ENCODE measurements at places on chromosomes 7 and 10.

DNA sequence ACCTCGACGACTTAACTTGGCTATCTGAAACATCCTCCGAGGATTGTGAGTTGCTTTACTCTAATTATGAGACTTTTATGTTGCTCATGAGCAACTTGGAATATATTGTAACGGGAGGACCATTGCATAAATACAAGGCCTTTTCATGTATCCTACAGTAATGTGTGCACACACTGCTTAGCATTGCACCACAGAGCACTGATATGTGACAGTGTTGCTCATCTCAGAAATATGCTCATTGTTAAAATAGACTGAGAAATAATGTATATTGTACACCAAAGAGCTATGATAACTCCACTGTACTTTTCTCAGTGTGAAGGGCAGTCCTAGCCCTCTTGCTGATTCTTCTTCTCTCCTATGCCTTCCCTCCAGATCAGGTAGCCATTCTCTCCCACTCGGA, 102.8 kb upstream of the CDK13 start:
- DNase-seq: no peak

DNA sequence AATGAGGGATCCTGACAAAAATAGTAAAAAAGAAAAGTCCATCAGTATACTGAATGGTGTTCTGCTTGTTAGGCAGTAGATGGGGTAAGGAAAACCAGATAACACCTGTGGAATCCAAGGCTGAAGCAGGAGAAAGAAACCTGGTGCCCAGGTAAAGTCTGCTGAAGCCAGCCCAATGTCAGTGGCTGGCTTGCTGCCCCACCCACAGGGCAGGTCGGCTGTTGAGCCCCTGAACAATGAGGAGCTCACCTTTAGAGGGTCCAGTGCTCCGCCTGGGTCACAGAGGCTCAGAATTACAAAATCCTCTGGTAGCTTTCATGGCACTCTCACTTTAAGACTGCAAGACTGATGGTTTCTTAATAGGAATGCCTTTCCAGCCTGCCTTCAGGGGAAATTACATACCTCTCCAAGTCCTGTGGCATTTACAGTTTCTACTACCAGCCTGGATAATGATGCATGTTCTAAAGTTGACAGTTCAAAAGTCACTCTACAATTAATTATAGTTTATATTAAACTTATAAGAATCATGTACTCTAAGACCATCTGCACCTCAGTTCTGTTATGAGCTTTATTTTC, 23.8 kb downstream of the DHX32 start:
- no peak for DNase-seq

GRCh38 chr10:60009710-60010383, 103.5 kb upstream of the CCDC6 start:
- no peak for DNase-seq

- DNase-seq: no peak
These were observed 117.3 kb downstream of the SVIL start for GRCh38 chr10:29517352-29517923.

DNA sequence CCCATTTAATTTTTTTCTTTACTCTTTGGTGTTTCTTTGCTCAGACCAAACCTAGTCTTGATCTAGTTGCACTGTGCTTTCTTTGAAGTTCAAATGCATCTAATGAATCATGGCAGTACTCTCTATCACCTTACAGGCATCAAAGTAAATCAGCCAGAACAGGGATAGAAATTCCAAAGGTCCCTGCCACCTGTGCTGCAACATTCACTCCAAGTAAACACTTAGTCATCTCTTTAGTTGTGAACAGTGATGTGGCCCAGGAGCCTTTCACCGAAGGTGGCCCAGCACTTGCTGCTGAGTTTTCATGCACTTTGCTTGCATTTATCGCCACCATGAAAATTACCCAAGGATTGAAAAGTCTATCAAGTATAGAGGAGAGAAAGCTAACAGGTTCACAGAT, 314.1 kb upstream of the ETV1 start:
- no peak for DNase-seq

- DNase-seq: no peak
These were observed 21.3 kb downstream of the CYP2W1 start for GRCh38 chr7:1004018-1004852.

DNA sequence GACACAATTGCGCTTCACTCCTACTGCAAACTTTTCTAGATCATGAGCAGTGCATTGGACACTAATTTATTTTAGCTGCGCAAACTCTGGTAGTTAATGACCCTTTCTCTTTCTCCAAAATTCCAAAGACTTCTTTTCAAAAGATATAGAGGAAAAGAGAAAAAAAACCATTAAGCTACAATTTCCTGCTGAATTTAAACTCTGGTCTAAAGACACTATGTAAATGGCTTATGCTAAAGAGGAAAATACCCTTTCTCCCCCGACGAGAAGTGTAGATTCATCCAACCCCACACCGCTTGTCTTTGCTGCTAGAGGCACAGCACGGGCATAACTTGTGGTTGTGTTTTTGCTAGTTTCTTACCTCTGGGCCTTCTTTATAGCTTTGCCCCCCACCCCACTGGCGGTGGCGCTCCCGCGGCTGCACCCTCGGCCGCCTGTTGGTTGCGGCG, 84.1 kb downstream of the SNX10 start:
- no peak for DNase-seq

DNA sequence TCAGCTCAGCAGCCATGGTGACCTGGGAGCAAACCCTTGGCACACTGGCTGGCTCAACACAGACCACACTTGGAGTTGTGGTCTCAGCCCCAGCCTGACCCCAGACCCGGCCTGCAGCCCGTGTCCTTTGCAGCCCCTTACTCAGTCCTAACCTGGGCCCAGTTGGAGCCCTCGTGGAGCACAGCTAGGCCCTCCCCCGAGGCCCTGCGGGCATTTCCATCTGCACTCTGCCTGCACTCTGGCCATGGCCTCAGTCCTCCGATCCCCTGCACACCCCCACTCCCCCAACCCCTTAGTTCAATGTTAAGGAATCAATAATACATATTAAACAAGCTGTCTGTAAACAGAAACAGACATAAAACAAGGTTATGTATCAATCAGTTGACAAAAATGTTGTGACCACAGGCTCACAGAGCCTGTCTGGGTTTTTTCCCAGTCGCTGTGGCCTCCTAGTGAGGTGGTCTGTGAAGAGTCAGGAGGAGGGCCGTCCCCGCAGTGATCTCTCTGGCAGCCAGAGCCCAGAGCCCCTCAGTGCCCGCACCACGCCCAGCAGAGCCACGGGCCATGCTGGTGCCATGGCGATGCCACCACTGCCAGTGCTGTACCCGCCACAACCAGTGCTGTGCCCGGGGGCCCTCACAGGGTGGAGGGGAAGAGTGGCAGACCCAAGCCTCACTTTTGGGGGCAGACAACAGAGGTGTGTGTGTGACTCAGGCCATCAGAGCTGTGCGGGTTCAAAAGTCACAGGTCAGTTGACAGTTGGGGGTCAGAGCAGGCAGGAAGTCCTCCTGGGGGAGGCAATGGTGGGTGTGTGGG, 25.5 kb downstream of the GHRHR start:
- no peak for DNase-seq

GRCh38 chr7:48337012-48337621, 165.9 kb downstream of the ABCA13 start:
- no peak for DNase-seq

GRCh38 chr7:148480479-148481146, 110.0 kb upstream of the C7orf33 start:
- no peak for DNase-seq

DNA sequence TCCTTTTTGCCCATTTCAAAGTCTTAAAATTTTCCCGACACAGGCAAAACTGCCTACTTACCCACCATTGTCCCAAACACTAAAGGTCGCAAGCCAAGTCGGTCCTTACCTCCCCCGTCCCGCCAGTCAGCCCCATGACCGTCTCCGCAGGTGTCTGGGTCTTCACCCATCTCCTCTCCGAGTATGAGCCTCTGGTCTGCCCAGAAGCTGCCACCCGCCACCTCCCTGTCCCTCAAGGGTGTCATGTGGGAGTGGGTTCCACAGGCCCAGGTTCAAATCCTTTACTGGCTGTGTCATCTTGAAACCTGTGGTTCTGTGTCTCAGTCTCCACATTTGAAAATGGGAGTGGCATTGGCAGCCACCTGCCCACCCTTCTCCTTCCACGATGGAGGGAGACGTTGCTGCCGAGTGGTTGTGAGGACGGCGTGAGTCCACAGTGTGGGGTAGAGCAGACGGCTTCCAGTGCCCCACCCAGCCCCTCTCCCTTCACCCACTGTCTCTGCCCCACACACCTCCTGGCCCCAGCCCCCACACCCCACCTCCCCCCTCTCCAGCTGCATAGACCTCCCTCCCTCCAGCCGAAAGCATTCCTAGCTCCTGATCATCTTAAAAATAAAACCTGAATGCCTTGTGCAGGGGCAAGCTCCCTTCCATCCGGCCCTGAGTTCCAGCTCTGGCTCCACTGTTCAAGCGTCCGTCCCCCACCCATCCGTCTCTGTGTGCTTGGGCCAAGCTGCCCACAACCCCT, 35.3 kb downstream of the FOXL3 start:
- DNase-seq: no peak

GRCh38 chr7:107680478-107680877, 19.9 kb downstream of the SLC26A4 start:
- DNase-seq: no peak

GRCh38 chr7:48255046-48255445, 83.8 kb downstream of the ABCA13 start:
- DNase-seq: no peak

GRCh38 chr10:24331457-24331856, 122.5 kb downstream of the KIAA1217 start:
- no peak for DNase-seq

GRCh38 chr10:99808270-99808669, 25.8 kb downstream of the ABCC2 start:
- DNase-seq: no peak

- DNase-seq: no peak
These were observed 145.9 kb downstream of the C7orf25 start for GRCh38 chr7:42765931-42766330.

- no peak for DNase-seq
These were observed 101.9 kb upstream of the HABP2 start for GRCh38 chr10:113450906-113451305.

GRCh38 chr10:91756286-91756685, 41.9 kb upstream of the TNKS2 start:
- DNase-seq: no peak

DNA sequence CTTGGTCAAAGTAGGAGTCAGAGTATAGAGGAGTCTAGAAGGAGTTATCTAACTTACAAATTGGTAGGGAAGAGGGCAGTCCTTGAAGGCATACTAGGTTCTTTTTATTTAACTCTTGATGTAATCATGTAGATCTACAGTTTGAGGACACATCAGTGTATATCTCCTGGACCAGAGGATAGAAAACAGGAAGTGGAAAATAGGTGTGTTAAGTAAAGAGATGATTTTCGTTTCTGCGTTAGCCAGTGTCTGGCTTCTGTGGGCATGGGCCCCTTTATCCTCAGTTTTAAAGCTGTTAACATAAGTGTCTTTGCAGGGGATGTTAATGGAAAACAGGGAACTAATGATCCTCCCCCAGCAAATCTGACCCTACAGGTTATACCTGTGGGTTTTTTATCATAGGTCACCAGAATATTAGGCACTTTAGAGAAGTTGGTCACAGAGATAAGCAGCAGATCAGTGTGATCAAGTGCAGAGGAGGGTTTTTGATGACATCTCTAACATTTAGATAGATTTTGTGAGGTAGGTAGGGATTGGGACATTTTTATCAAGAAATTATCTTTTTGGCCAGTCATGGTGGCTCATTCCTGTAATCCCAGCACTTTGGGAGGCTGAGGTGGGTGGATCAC, 58.6 kb upstream of the PRSS1 start:
- DNase-seq: no peak

DNA sequence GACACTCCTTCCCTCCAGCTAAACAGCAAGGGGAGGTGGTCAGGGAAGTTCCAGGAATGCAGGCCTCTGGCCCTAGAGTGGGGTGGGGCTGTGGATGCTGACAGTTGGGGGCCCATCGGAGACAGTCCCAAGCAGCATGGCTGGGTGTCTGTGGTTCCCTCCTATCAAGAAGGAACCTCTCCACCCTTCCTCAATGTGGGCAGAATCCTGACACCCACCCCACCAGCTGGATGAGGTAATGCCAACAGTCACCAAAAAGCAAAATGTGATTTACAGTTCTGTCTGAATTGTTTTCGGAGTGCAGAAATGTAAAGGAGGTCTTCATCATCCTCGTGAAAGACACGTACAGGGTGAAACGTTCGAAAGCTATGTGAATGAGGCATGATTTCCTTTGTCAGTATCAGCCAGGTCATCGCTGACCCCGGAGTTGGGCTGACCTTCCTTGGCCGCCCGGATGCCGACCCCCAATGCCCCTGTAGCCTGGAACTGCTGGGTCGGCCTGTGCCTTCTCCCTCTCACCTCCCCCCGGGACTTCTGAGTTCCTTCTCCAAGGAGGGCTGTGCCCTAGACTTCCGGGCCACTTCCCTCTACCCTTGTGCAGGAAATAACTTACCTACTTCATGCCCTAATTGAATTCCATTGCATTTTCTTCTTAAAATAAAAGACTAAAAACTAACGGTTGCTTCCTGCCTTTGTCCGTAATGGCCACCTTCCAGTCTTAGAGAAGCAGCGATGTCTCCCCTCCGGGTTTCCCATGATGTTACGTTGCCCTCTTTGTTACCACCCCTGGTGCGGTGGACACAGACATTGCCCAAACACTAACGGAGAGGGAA, 24.5 kb downstream of the FOXK1 start:
- no peak for DNase-seq

GRCh38 chr7:16712916-16713315, 40.6 kb upstream of the TSPAN13 start:
- no peak for DNase-seq

- no peak for DNase-seq
These were observed 66.7 kb downstream of the ST7 start for GRCh38 chr7:117019786-117020590.

DNA sequence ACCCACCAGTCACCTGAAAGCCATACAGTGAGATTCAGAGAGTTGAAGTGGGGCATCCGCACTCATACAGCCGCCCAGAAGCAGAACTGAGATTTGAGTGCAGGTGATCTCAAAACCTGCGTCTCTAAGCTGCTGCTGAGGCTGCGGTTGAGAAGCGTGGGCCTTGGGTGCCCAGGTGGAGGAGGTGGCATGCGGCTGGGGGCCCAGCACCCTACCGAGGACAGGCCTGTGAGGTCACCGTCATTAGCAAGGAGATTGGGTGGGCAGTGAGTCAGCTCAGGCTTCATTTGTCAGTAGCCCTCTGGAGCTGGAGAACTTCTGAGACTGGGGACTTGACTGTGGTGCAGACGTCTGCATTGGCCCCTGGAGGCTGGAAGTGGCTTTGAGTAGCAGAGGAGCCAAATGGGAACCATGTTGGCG, 29.8 kb downstream of the ZMIZ1 start:
- no peak for DNase-seq

GRCh38 chr7:36315309-36315944, 74.2 kb upstream of the ANLN start:
- no peak for DNase-seq

GRCh38 chr10:77234599-77234998, 403.0 kb downstream of the KCNMA1 start:
- DNase-seq: no peak

- DNase-seq: no peak
These were observed 29.0 kb downstream of the ATOH7 start for GRCh38 chr10:68202960-68203353.

DNA sequence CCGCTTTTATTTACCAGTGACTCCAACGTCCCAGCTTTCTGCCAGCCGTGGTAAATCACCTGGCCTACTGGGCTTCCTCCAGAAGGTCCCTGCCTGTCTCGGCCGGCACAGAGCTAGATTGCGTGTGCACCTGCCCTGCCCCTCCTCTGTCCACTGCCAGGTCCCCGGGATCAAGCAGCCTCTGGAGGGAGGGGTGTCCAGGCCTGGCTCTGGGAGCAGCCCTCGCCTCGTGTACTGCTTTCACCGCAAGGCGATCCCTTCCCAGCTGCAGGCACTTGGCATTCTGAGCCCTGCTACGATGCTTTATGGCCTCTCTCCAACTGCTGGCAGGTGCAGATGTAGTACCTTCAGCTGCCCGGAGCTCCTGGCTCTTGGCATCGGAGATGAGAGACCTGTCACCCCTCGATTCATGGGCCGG, 7.4 kb downstream of the SLC29A3 start:
- DNase-seq: no peak

Measured in CD8-positive, alpha-beta T cell (primary cell).